ENCODE measurements at places on chromosomes 3 and 15. TPM values are rescaled to one million over a fixed set of nuclear protein-coding genes. Genes with fewer than 3 reads are reported as not detected.

FBXO40 gene
- total RNA-seq, result not detected

EPHB3 gene
- total RNA-seq, result not detected

CCNB2 gene
- total RNA-seq, result 80.9 TPM

RTP3 gene
- total RNA-seq, result 0.09 TPM

GPR176 gene
- 0.15 TPM for total RNA-seq

FBXL22 gene
- total RNA-seq, result 0.20 TPM

SYNM gene
- 3.7 TPM for total RNA-seq

THBS1 gene
- total RNA-seq, result 35.6 TPM

DNA sequence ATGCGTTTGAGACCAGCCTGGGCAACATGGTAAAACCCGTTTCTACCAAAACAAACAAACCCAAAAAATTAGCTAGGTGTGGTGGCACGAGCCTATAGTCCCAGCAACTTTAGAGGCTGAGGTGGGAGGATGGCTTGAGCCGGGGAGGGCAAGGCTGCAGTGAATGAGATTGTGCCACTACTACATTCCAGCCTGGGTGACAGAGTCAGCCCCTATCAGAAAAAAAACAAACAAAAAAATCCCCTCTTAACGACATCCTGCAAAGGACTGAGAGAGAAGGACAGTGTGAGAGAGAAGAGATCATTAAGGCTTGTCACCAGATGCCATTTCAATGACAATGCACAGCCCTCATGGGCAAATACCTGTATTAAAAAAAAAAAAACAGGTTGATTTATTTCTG is 266.7 kb upstream of the ATP10A start:
- DNase-seq, result no peak
- no peak overlapping the region for H3K4me3 ChIP-seq
- H3K27ac ChIP-seq, result no peak overlapping the region

DNA sequence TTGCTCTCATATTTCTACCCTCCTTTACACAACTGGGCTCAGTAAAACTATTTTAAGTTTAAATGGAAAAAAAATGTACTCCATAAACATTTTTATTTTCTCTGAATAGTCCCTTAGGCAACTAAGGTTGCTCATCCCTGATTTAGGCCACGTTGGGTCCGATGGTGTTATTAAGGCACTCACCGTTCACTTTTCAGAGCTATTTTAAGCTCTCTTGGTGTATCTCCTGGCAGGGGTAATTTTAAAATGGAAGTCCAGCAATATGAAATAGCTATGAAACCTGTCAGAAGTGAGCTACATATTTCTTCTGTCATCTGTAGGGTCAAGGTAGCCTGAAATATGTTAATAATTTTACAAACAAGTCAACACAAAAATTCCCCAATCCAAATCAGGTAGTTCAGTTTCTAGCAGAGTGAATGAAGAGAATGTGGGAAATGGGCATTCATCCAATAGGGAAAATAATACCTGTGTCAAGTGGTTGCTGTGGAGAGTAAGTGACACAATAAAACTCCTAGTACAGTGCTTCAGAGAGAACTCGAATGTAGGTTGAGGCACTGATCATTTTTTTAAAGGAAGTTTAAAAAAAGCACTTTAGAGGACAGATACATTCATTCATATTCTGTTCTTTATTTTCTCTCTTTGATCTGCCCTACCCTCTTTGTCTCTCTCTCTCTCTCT is 209.3 kb upstream of the FEZF2 start:
- no peak overlapping the region for H3K4me3 ChIP-seq
- no peaks in the 10 kb centered on the region for H3K36me3 ChIP-seq
- no peaks in the 10 kb centered on the region for H3K4me1 ChIP-seq
- no peak for DNase-seq
- 0 out of 3 replicates have a peak, but pooled peaks cover 4% of the 10 kb centered on the region for H3K27me3 ChIP-seq

DNA sequence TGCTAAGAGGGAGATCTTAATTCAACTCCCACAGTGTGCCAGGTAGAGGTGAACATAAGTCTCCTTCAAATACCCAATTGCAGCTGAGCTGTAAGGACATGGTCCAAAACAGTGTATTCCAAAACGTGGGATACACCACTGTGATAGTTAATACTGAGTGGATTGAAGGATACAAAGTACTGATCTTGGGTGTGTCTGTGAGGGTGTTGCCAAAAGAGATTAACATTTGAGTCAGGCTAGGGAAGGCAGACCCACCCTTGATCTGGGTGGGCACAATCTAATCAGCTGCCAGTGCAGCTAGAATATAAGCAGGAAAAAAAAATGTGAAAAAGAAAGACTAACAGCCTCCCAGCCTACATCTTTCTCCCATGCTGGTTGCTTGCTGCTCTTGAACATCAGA is 45.1 kb upstream of the PHLDB2 start:
- DNase-seq, result no peak
- H3K4me1 ChIP-seq, result peaks cover 14% of the 10 kb centered on the region
- H3K36me3 ChIP-seq, result no peaks in the 10 kb centered on the region
- no peak overlapping the region for H3K4me3 ChIP-seq
- H3K27ac ChIP-seq, result no peak overlapping the region
- no peaks in the 10 kb centered on the region for H3K27me3 ChIP-seq

GRCh38 chr3:128967748-128968355 is 26.0 kb downstream of the CFAP92 start:
- no peaks in the 10 kb centered on the region for H3K4me1 ChIP-seq
- H3K4me3 ChIP-seq, result no peak overlapping the region
- DNase-seq, result no peak

DNA sequence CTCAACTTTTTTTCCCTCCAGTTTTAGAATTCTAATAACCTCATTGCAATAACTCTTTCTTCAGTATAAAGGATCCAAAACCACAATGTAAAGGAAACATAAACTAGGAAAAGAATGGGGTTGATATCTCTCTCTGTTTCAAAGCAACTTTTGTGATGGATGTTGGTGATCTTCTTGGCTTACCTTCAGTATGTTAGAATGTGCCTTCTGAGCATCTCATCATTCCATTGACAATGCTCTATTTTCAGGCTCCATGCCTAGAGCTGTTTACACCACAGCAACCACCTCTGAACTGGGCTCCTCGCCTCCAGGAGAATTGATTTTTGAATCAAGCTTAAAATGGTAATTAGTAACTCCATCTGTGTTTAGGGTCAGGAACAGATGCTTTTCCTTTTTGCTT is 6.6 kb downstream of the NLGN1 start:
- no peaks in the 10 kb centered on the region for H3K27me3 ChIP-seq
- H3K36me3 ChIP-seq, result no peaks in the 10 kb centered on the region
- no peaks in the 10 kb centered on the region for H3K4me1 ChIP-seq
- no peak overlapping the region for H3K27ac ChIP-seq

DNA sequence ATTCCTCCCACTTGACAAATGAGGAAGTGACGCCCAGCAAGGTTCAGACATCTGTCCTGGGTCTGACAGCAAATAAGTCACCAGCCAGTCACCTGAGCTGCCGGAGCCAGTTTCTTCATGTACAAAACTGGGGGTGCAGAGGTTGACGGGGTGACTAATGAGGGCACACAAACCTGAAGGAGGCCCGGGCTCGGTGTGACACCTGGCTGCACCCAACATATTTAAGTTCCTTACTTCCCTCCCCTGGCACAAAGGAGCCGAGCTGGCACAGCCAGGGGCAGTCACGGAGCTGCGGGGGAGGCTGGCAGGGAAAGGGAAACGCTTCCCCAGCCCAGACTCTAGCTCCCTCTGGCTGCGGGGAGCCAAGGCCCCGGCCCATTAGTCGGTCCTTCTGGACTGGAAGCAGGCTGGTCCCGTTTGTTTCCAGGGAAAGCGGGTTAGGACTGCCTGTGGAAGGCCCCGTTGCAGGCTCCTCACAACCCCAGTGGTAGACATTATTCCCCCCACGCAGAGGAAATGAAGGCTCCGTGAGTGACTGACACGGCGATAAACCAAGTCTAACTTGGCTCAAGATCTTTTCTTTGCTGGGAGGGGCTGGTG is 2.3 kb downstream of the FBXL22 start:
- peak; percentile 34 for DNase-seq
- peak overlapping the region; percentile 83 for H3K27ac ChIP-seq
- H3K4me3 ChIP-seq, result peak overlapping the region; percentile 79
- H3K27me3 ChIP-seq, result no peaks in the 10 kb centered on the region
- H3K4me1 ChIP-seq, result peaks cover 41% of the 10 kb centered on the region

- H3K36me3 ChIP-seq, result no peaks in the 10 kb centered on the region
- no peaks in the 10 kb centered on the region for H3K4me1 ChIP-seq
- DNase-seq, result peak; percentile 68
- H3K27me3 ChIP-seq, result no peaks in the 10 kb centered on the region
- no peak overlapping the region for H3K4me3 ChIP-seq
- H3K27ac ChIP-seq, result no peak overlapping the region
Observed at GRCh38 chr3:98986073-98986472, 84.6 kb upstream of the DCBLD2 start.

DNA sequence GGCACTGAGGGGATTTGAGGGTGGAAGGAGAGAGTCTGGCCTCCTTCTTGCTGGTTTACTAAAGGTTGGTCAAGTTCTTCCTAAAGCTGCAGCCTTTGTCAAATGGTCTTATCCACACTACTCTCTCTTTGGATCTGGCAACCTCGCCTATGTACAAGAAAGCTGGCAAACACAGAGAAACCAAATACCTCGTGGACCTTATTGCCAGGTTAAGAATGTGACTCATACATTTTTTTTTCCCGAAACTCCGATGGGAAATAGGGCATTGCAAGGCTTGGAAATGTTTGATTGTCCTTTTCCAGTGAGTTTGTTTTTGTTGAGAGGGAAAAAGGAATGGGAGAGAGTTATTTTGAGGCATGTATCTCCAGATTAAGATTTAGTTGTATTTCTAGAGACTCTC is 13.9 kb downstream of the EOMES start:
- peaks cover 12% of the 10 kb centered on the region for H3K4me1 ChIP-seq
- H3K4me3 ChIP-seq, result no peak overlapping the region
- H3K27me3 ChIP-seq, result peaks cover 4% of the 10 kb centered on the region
- H3K27ac ChIP-seq, result no peak overlapping the region

DNA sequence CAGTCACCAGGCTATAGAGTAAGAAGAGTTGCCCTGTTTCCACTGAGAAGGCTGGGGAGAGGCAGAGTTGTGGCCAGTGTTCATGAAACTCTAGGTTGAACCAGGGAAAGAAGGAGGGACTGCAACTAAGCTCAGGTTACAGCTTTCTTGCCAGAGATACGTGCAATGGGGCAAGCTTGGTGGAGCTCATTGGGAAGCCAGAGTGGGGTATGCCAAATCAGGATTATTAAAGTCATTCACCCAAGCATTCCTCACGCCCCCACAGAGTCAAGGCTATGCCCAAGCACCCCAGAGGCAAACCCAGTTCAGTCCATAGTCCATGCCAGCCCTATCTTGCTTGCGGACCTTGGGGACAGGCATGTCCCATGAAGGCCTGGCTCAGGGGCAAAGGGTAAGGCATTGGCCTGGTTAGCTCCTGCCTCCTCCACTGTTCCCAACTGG is 17.6 kb downstream of the SLC6A20 start:
- no peak for DNase-seq
- H3K4me1 ChIP-seq, result no peaks in the 10 kb centered on the region
- peaks cover 53% of the 10 kb centered on the region for H3K27me3 ChIP-seq
- H3K36me3 ChIP-seq, result no peaks in the 10 kb centered on the region
- no peak overlapping the region for H3K27ac ChIP-seq

DNA sequence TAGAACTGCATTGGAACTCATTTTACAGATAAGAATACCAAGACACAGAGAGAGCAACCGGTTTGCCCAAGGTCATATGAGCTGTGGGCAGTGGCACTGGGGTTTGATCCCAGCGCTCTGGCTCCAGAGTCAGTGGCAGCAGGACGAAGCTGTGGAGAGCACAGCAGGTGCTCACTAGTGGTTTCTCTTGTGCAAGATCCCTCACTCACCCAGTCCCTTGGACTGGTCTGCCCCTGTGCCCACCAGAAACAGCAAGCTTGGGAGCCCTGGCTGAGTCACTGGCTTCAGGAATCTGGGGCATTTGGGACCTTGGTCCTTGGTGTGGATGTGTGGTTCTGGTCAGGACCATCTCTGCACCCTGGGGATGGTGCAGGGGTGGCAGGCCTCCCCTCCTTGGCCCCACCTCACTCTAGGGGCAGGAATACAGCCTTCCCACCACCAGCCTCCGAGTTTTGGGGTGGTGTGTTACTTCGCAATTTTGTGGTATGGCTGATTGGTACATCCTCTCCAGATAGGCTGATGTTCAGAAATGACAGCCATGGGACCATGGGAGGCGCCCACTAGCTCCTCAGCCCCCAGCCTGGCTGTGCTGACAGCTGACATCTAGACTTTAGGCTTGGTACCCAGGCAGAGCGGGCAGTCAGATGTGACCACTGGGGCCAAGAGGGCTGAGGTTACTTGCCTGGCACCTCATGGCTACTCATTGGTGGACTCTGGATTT is 104.6 kb downstream of the LSM3 start:
- no peak for DNase-seq
- H3K36me3 ChIP-seq, result no peaks in the 10 kb centered on the region
- H3K4me3 ChIP-seq, result no peak overlapping the region
- no peaks in the 10 kb centered on the region for H3K4me1 ChIP-seq
- H3K27me3 ChIP-seq, result peaks cover 27% of the 10 kb centered on the region

DNA sequence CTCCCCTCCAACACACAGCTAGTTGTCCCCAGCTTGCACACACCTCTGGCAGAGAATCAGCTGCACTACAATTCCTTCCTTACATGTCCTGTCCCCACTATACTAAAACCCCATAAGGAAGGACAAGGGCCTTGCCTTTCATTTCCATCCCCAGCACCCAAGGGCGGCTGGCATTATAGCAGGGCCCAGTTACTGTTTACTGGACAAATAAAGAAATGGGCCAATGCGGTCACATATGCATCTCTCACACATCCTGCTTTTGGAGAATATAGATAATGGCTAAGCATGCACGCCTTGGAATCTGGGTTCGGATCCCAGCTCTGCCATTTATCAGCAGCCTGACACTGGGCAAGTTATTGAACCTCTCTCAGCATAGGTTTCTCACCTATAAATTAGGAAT is 99.1 kb downstream of the DAPK2 start:
- no peaks in the 10 kb centered on the region for H3K36me3 ChIP-seq
- no peak overlapping the region for H3K27ac ChIP-seq
- no peak overlapping the region for H3K4me3 ChIP-seq
- peaks cover 29% of the 10 kb centered on the region for H3K4me1 ChIP-seq
- DNase-seq, result no peak

DNA sequence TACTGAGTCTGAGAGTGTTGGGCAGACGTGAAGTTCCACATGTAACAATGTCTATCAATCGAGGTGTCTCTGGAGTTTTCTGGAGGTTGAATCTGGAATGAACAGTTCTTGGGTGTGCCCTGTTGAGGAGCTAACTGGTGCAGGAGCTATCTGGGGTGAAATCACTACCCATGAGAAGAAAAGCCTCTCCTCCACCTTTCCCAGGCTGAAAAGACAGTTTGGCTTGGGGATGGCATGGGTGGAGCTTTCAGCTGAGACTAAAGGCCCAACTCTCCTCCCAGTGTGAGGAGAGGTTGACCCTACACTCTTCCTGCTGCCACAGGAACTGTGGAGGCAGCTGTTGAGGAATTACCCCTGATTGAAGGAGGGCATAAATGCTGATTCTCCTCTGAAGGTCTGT is 54.4 kb upstream of the LRRFIP2 start:
- peak overlapping the region; percentile 75 for H3K27ac ChIP-seq
- H3K4me1 ChIP-seq, result peaks cover 54% of the 10 kb centered on the region
- H3K36me3 ChIP-seq, result no peaks in the 10 kb centered on the region
- H3K27me3 ChIP-seq, result no peaks in the 10 kb centered on the region
- no peak overlapping the region for H3K4me3 ChIP-seq
